CD4-positive, alpha-beta T cell treated with Interleukin-1 beta for 1 hour (primary cell): ENCODE measurements at places on chromosomes 6 and 20.

DNA sequence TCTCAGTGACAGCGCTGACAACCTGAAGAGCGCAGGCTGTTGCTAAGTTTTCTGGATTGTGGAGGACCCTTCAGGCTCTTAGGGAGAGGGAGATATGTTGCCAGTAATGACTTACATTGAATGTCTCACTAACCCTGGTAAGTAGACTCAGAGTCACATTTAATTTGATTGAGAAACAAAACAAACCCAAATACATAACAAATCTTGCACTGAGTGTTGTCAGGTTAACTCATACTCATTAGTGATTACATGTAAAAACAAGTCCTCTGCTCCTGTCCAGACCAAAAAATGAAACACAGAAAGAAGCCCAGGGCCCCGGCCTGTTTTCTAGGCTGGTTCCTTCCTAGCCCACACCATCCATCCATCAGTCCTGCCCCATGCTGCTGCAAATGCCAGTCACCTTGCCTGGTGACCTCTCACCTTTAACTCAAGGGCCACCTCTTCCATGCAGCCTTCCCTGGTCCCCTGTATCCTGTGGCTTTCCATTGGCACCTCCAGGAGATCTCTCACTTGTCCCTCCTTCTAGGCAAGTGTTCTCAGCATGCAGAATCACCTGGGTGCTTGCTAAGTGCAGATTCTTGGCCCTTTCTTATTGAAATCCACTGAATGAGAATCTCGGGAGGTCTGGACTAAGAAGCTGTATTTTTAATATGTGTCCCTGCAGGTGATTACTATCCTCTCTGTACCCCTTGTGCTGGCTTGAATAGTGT is 34.7 kb upstream of the ERVFRD-1 start:
- no peak for DNase-seq

GRCh38 chr6:56916849-56917551 is 37.9 kb upstream of the BEND6 start:
- no peak for DNase-seq

DNA sequence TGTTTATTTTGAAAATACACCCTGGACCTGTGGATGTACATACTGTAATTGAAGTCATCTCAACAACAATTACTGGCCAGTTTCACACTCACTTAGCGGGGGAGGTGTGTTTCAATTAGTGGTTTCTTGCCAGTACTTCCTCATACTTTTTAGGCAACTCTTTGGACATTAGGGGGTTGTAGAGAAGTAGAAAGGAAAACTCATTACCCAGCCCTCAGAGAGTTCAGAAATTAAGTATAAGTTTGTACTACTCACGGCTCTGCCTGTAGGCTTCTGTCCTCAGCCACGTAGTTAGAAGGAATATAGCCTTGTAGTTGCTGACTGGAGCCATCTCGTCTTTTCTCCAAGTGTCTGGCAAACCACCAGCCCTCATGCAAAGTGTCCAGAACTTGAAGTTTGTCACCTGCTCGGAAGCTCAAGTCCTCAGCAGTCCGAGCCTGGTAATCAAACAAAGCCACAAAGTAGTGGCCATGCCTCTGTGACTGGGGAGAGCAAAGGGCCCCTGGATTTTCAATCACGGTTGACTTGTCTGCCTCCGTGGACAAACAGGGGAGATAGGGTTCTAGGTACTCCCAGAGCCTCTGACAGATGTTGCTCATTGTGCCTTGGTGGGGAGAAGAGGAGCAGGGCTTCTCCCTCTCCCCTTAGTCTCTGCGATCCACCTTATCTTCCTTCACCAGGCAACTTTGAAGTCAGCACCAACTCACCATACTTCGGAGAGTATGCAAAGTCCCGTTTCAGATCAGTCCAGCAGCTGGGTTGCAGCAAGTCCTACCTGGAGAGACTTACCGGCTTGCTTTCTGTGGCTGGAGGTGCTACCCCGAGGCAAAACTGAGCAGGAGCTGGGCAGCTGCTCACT is 749 bp downstream of the FRK start:
- no peak for DNase-seq

GRCh38 chr6:43845646-43846045 is 75.6 kb downstream of the VEGFA start:
- DNase-seq = no peak

DNA sequence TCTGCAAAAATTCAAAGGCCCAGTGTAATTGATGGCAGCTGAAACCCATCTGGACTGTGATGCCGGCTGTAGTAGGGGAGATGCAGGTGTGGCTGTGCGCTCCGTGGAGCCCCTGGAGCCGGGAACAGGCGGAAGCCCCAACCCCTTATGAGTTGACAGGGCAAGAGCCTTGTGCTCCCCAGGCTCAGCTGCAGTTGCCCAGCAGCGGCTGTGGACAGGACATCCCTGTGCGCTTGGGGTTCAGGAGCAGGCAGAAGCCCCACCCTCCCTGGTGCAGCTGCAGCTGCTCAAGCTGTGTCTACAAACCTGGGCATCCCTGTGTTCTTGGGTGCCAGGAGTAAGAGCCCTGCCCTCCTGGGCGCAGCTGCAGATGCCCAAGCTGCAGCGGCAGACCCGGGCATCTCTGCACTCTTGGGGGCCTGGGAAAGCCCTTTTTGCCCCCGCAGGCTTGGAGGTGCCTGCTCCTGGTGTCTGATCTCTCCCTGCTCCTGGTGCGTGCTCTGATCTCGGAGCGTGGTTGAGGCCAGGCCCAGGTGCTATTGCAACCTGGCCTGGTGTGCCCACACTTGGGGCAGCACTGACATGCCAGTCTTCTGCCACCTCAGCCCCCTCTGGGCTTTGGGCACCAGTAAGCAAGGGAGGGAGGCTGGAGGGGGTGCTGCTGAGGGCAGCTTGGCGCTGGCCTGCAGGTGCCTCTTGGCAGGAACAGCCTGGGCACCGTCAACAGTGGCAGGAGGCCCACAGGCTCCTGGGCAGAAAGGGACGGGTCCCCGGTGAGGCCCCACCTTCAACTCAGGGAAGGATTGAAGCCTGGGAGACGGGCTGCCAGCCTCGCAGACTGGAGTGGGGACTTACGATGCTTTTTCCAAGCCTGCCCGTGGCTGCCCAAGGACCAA is 30.3 kb downstream of the OR2J2 start:
- DNase-seq = no peak

DNA sequence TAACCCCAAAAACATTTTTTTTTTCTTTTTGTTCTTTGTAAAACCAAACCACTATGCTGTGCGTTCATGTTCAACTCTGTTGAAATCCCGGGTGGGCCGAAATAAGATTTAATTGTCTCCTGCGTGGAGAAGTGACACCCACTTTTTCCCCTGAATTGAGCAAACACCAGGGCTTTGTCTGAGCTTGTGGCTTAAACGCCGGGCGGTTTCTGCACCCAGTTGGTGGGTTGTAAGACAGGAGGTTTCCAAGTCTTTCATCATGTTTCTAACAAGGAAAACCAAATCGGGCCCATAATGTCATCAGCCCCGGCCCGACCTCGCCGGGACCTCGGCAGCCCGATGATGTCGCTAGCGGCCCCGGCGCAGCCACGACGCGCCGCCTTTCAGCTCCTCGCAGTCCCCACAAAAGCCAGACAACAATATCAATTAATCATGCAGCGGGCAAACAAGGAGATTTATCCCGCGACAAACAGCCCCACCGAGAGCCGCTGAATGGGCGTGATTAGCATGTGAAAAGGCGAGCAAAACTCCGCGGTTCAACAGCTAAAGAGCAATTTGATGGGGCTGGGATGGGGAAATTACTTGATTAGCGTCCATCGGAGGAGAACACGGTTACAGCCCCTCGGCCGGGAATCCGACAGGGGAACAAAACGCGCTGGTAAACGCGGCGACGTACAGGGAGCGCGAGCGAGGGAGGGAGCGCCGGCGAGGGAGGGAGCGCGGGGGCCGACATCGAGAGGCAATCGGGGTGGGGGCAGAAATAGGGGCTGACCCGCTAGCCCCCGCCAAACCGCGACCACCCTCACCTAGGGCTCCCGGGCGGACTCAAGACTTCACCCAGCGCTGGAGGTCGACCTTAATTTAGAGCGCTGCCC is 5.3 kb downstream of the LINC00237 start:
- no peak for DNase-seq

DNA sequence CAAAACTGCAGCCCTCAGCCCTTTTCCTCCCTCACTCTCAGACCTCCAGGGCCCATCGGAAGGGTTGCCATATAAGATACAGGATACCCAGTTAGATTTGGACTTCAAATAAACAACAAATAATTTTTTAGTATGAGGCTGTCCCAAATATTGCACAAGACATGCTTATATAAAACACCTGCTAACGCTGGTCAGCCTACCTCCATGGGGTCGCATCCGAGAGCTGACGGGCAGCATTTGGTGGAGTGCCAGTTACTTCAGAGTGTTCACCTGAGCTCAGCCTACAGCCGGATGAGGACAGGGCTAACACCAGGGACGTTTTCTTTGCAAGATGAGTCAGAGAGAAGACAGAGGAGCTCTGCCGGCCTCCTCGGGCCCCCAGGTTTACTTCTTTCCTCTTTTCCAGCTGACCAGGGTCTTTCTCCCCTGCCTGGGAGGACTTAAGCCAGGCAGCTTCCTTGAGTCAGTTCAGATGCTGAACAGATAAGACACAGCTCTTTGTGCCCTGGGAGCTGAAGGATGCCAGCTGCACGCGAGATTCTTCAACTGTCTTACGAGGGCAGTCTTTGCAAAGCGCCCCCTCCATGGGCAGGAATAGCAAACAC is 141.2 kb upstream of the KCNG1 start:
- no peak for DNase-seq

DNA sequence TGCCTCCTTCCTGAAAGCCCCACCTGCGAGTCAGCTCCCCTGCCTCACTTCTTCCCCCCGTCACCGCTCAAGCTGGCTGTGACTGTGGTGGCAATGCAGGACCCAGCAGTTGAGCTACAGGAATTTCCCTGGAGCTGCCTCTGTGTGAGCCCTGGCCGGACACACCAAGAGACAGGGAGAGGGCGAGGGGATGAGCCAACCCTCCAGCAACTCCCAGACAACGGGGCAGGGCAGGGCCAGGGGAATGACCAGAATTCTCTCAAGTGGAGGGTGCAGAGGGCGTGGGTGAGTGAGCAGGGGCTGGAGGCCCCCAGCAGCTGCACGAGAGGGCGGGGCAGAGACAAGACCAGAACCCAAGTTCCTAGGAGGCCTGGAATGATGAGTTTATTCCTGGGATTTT is 4.9 kb upstream of the ARFGAP1 start:
- no peak for DNase-seq

- peak; percentile 82 for DNase-seq
Observed at GRCh38 chr6:52416629-52417151, 3.5 kb upstream of the EFHC1 start.

DNA sequence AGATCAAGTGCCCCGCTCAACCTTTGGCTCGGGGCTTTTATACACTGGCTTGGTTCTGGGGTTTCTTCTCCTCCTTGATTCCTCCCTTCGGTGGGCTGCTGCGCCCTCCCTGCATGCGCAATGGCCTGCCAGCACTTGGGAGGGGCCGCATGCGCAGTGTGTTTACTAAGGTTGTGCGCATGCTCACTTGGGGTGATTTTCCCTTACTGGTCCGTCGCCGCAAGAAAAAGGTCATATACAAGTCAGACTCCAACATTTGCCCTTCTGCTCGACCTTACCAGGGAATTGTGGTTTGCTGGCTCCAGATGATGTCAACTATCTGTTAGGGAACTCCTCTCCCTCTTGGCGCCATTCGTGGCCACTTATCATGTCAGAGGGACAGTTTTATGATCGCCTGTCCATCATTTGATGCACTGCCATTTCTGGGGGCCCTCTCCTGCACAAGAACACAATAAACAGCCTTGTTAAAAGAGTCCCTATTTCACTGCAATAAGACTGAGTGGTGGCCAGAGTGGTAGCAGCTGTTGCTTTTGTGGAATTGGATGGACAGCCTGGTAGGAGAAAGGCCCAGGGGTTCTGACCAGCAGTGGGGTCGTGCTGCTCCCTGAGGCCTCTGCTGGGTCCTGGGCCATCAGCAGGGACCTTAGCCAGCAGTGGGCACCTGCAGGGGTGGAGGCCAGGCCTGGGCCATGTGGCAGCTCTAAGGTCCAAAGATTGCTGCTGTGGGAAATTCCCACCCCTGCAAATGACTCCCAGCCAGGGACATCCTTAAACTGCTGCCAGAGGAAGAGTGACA is 2.8 kb upstream of the LBP start:
- no peak for DNase-seq

DNA sequence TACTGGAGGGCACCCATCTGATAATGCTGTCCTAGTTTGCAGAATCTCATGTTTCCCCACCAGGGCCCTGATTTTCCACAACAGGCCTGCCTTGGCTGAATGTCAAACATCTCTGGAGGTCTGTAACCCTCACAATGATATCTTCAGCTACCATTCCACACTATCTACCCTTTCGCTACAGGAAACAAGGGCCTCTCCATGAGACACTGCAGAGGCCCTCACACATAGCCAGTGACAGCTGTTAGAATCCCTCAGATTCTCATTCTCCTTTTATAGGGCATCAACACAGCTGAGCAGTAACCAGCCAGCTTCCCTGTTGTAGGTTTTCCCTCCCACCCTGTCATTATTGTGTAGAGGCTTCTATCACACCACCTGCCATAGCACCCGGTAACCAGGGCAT is 29.6 kb upstream of the MICB start:
- no peak for DNase-seq

DNA sequence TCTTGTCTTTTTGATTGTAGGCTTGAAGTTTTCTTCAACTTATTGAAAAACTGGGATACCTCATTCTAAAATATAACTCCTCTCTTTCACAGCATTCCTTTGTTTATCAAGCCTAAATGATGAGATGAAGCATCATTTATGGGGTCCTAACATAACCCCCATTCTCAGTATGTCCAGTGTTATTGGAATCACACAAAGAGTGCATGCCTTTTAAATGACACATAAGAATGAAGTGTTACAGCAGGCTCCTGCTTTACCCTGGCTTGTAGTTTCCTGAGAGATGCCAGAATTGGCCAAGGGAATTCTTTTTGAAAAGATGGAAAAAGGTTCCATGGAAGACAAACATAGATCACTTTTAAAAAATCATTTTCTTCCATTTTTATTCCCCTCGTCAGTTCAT is 502.4 kb downstream of the BCKDHB start:
- DNase-seq = no peak

GRCh38 chr20:4465855-4466545 is 255.7 kb upstream of the PRND start:
- DNase-seq = no peak

DNA sequence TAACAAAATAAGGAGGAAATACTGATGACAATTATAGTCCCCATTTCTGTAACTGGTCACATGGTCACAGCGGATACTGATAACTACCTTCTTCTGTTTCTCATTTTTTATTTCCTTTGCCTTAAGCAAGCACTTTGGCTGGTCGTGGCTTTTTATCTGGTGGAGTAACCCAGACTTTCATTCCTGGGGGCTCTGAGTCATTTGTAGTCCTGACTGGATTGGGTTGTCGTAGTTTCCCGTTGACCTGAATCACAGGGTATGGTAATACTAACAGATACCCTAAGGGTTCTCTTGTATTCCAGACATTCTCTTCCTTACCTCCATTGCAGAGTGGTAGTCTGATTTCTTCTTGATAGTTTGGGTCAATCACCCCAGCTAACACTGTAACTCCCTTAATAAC is 500.3 kb upstream of the ADGRB3 start:
- DNase-seq = no peak

GRCh38 chr6:14231071-14231483 is 113.5 kb downstream of the CD83 start:
- DNase-seq = no peak
